ENCODE measurements at places on chromosomes 7 and 10.

DNA sequence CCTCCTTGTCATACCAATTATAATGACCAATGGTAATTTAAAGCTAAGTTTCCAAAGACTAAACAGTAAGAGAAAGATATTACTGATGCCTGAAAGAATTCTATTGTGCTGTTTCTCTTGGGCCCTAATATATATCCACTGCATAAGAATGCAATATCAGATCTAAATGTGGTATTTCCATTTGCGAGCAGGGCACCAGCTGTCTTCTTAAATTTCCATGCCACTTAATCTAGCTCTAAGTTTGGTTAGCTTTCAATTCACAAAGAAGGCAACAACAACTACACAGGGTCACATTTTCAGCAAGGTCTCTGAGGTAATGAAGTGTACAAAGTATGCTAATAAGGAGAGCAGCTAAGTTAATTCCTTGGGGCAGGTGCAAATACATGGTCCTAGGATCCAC lies 315.7 kb downstream of the GPR37 start:
- no peak for DNase-seq

DNA sequence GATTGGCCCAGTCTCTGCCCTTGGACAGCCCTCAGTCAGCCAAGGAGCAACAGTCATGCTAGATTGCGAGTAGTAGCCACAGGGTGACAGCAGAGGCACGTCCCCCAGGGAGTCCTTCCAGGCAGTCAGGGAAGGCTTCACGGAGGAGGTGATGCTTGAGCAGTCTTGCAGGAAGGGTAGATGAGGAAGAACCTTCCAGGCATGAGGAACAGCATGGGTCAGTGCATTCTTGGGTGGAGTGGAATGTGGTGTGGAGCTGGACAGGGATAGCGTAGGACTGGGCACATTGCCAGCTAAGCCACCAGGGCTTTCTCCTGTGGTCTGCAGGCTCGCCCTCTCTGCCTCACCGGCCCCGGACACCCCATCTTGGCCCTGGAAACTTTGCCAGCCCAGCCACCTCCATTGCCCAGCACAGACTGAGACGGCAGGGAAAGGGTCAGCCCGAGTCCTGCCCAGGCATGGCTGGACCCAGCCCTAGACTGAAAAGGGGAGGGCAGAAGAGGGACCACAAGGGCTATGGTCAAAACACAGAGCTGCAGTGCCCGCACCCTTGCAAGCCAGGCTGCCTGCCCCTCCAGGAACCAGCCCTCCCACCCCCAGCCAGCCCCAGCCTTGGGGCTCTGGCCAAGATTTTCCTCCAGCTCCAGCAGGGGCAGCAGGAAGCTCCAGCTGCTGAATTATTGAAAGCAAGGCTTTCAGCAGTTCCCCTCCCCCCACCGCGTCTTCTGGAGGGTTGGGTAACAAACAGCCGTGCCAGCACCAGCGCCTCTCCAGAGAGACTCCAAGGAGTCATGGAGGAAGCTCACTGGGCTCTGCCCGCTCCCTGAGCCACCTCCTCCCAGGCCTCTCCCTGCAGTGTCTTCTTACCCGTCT lies 18.7 kb downstream of the SRRM3 start:
- DNase-seq: peak; percentile 30

DNA sequence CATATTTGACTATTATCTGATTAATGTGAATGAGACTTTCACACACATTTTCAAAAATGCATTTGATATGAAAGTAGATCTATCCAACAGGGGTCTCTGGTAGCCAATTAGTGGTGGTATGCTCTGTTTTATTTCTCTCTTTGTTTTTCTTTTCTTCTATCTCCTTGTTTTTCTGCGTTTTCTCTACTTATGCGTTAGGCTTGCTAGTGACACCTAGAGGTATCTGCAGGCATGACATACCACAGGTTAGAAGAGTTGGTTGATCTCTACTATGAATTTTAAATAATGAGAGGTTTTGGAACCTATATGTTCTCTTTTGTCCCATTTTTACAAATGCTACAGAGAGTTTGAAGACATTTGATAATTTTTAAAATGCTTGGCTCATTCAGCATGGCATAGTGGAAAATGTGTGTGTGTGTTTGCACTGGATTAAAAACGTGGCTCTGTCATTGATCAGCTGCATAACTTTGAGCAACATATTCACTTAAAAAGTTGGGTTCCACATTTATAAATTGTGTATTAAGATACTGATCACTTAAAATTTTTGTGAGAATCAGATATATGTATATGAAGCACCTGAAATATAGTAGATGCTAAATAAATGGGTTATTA lies 28.1 kb upstream of the PLXDC2 start:
- DNase-seq: no peak

DNA sequence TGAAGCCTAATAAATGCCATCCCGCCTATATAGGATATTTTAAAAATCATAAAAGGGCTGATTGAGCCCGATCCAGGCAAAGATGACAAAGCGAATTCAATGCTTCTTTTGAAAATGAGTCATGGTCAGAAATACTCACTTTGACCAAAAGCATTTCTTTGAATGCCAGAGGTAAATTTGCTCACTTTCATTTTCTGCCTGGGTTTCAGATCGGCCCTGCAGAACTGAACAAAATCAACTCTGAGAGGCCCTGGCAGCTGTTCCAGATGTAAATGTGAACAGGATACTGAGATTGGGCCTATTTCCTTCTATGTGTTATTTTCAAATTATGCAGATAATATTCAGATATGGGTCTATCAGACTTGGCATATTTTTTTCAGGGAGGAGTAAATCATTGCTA lies 114.8 kb upstream of the ARID5B start:
- no peak for DNase-seq

DNA sequence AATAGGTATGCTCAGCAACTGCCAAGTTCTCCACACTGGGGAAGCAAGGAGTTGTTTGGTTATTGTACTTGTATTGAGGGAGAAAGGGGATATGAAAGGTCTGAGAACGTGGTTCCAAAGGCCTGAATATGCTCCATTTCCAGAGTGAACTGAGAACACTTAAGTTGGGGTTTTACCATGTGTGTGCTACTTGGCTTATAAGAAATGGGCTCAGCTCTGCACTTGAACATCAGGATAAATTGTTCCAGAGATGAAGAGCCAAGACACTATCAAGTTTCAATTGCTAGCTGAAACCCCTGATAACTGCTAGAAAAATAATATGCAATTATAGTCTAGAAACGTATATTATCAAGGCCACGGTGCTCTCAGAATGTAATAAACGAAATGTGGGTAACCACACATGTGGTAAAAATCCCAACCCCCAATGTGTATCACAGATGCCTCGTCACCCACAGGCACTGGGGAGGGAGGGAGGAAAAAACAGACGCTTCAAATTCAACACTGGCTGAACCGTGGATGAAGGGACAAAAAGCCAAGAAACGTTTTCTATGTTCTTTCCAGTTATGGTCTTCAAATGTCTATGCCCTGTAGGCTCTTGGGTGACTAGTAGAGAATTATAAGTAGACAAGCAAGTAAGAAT lies 16.3 kb downstream of the ELMO1 start:
- DNase-seq: no peak
